ENCODE measurements at places on chromosomes 5 and 9. TPM values are rescaled to one million over a fixed set of nuclear protein-coding genes. Genes with fewer than 3 reads are reported as not detected.

Gene CCDC127
- 7.9 TPM for total RNA-seq

Gene CDC42SE2
- total RNA-seq: 10.3 TPM

Gene PCDHB13
- total RNA-seq: 2.5 TPM

Gene AP3S1
- total RNA-seq: 57.3 TPM

DNA sequence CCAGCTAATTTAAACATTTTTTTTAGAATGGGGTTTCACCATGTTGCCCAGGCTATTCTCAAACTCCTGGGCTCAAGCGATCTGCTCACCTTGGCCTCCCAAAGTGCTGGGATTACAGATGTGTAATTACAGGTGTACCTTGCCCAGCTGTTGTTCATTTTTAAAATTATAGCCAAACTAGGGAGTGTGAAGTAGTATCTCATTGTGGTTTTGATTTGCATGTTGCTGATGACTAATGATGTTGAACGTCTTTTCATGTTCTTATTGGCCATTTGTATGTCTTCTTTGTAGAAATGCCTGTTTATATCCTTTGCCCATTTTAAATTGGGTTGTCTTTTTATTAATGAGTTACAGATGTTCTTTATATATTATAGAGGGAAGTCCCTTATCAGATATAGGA is 31.5 kb downstream of the EHMT1 start:
- H3K27ac ChIP-seq: no peak overlapping the region
- peaks cover 26% of the 10 kb centered on the region for H3K4me1 ChIP-seq
- no peak overlapping the region for H3K4me3 ChIP-seq
- peaks cover 34% of the 10 kb centered on the region for H3K36me3 ChIP-seq
- DNase-seq: no peak

- no peaks in the 10 kb centered on the region for H3K27me3 ChIP-seq
- H3K36me3 ChIP-seq: no peaks in the 10 kb centered on the region
- no peak for DNase-seq
- H3K4me3 ChIP-seq: no peak overlapping the region
Measured at GRCh38 chr5:142955628-142956027, 185.5 kb downstream of the ARHGAP26 start.

- H3K36me3 ChIP-seq: no peaks in the 10 kb centered on the region
- DNase-seq: no peak
Measured at GRCh38 chr5:8347984-8348383, 479.0 kb downstream of the MTRR start.

GRCh38 chr5:181187500-181188213 is 17.3 kb downstream of the TRIM7 start:
- peaks cover 64% of the 10 kb centered on the region for H3K4me1 ChIP-seq
- no peaks in the 10 kb centered on the region for H3K27me3 ChIP-seq
- H3K27ac ChIP-seq: peak overlapping the region; percentile 97
- peak overlapping the region; percentile 76 for H3K4me3 ChIP-seq
- H3K36me3 ChIP-seq: no peaks in the 10 kb centered on the region

GRCh38 chr5:81269751-81270393 is 31.5 kb upstream of the ZCCHC9 start:
- no peak overlapping the region for H3K27ac ChIP-seq
- DNase-seq: no peak
- no peaks in the 10 kb centered on the region for H3K27me3 ChIP-seq
- no peak overlapping the region for H3K4me3 ChIP-seq
- H3K4me1 ChIP-seq: no peaks in the 10 kb centered on the region

Measured in left ventricle myocardium inferior (tissue), 1 donor.